ENCODE measurements at places on chromosomes 1 and 21. TPM values are rescaled to one million over a fixed set of nuclear protein-coding genes. Genes with fewer than 3 reads are reported as not detected.

DNA sequence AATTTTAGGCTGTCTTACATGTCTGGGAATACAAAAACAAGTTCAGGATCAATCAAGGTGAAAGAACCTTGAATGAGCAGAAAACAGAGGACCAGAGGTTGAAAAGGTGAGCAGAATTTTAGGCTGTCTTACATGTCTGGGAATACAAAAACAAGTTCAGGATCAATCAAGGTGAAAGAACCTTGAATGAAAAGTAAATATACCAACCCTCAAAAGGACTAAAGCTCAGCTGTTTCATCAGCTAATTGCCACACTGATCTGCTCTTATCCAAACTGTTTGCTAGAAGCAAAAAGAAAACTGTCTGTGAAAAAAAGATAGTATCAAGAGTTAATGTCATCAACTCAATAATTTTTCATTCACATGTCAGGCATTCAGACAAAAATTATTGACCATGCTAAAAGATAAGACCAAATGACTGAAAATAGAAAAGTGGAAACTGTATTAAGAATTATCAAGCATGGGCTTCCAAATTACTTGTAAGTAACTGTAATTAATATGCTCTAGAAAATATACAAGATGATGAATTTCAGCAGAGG is 69.2 kb downstream of the LTN1 start:
- no peak for DNase-seq

DNA sequence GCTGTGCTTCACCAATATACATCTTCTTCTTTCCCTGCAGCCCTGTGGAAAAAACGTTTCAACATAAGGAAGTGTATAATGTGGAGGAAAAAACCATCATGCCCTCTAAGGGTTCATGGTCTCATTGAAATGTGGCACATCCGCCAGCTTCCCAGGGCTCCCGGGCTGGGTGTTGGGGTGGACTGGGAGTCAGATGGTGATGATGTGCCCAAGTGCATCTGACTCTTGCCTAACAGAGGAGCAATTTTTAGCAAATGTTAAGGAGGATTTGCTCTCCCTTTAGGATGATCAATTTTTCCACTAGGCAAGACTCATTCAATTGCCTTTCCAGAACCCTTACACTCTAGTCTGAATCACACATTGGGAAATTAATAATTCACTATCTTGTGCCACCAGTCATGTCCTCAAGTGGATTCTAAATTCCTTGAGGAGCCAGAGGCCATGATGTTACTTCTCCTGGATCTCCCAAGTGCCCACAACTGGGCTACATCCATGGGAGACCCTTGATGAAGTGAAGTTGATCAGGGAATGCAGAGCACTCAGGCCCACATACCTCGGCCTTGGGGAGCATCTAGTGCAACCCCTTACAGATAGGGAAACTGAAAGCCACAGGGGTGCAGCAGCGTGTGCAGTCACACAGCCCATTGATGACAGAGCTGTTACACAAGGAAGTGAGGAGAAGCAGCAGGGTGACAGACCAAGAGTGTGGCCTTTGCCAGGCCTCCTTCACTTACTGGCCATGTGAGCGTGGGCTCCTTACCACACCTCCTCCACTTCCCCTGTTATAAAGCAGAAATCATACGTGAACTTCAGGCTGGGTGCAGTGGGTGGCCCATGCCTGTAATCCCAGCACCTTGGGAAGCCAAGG is 100.0 kb upstream of the SLC44A3 start:
- DNase-seq = no peak

- DNase-seq = no peak
Measured at GRCh38 chr1:79215311-79215710, 208.8 kb upstream of the ADGRL4 start.

DNA sequence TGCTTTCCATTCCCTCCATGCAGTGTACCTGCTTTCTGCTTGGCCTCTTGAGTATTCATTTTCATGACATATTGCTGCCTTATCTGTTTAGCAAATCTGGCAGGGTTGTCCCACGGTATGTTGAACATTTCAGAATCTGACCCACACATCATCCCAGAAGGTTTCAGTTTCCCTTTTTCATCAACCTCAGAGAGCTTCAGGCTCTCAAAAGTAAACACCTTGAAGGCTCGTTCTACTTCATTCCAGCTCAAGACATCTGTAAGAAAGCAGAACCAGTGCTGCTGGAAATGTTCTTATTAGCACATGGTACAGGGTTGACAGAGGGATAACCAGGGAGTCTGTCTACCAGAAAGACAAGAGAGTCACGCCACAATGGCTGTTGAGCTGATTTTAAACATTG is 103.6 kb downstream of the SPAG17 start:
- DNase-seq = peak; percentile 8

DNA sequence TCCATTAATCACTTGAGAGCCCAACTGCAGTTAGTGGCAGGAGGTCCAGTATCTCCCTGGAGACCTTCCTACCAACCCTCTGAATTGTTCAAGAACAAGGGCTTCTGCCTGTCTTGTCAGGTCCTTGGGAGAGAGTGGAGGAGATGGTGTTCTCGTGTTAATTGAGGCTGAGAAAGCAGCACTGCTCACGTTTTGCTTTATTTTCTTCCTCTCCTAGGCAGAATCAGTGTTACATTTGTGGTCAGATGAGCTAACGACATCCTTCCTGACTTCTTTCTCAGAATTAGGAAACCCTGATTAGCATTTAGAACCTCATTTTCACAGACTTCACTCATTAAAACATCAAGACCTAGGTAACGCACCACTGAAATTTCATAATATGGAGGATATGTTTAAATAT is 26.4 kb upstream of the LRIG2 start:
- DNase-seq = no peak

- DNase-seq = no peak
Measured at GRCh38 chr1:11648039-11648438, 6.2 kb downstream of the FBXO2 start.

The REG4 gene
- not detected for total RNA-seq

The CFAP107 gene
- not detected for total RNA-seq

GRCh38 chr1:6129313-6129712 is 50.8 kb downstream of the CHD5 start:
- DNase-seq = no peak

GRCh38 chr1:43235451-43236121 is 34.2 kb upstream of the TMEM125 start:
- no peak for DNase-seq
